ENCODE measurements at places on chromosomes 7 and 10.

- no peak for DNase-seq
Measured at GRCh38 chr10:69955211-69955805, 97.3 kb upstream of the MACROH2A2 start.

DNA sequence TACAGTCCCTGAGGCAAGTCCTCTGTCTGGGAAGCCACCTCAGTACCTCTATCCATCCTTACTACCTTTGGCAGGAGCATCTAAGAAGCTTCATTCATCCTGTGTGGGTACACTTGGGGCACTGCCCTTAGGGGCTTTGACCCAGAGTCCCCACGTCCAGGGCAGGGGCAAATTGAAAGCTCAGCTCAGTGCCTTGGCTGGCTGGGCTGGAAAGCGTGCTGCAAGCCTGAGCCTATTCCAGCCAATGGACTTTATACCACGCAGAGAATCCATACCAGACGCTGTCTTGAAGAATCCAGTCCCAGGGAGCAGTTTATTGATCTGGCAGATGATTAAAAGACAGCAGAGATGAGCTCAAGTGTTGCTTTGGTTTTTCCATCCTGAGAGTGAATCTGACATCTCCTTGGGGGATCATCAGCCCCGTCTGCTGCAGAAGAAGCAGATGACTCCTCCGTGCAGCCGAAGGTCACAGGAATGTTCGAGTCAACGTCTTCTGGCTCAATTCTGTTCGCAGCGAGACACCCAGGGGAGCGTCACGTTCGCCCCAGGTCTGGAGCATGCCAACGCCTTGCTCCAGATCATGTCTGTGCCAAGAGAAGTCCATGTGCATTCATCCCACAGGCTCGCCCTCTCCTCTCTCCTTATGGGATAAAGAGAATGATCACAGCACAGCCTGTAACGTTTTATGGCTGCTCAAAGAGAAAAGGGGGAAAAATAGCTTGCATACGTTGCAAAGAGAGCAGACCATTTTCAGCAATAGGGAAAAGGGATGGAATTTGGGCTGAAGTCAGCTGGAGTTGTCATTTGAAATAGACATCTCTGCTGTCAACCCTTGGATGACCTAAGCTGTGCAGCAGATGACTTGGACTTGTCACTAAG is 35.8 kb upstream of the LYZL1 start:
- DNase-seq, result no peak

DNA sequence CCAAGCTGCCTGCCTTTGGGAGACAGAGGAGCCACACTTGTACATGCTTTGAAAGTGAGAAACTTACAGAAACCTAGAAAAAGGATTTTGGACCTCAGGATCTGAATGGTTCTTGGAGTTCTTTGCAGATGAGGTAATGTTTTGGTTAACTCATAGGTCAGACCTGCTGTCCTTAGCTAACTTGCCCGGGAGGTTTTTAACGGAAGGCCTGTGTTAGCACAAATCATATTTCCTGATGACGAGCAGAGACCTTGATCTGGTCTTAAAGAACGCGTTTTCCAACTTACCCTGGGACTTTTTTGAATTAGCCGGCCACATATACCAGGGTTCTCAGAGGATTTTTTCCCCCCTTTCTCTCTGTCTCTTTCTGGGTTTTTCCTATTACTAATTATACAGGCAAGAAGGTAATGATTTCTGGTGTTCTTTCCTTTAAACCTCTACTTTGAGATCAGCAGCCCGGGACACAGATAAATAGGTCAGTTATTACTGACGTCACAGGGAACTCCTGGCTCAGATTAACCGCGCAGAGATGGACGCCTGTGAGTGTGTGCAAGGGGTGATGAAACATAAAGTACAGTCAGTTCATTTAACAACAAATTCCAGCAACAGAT is 101.7 kb upstream of the KLF6 start:
- no peak for DNase-seq

DNA sequence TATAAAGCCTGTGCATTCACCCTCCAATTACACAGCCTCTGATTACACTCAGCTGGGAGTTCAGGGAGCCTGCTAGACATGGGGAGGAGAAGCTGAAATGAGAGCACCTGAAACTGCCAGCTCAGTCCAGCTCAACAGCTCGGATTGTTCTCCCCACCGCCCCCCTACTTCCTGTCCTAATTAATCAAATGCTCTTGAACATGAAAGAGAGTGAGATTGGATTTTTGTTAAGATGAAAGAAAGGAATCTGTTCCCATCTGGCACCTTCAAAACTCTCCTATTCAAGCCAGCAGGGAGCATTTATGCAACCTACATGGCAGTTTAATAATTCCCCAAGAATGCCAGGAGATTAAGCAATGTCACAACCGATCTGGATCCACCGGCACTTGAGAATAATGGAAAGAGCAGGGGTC is 98.0 kb downstream of the NPSR1 start:
- no peak for DNase-seq

DNA sequence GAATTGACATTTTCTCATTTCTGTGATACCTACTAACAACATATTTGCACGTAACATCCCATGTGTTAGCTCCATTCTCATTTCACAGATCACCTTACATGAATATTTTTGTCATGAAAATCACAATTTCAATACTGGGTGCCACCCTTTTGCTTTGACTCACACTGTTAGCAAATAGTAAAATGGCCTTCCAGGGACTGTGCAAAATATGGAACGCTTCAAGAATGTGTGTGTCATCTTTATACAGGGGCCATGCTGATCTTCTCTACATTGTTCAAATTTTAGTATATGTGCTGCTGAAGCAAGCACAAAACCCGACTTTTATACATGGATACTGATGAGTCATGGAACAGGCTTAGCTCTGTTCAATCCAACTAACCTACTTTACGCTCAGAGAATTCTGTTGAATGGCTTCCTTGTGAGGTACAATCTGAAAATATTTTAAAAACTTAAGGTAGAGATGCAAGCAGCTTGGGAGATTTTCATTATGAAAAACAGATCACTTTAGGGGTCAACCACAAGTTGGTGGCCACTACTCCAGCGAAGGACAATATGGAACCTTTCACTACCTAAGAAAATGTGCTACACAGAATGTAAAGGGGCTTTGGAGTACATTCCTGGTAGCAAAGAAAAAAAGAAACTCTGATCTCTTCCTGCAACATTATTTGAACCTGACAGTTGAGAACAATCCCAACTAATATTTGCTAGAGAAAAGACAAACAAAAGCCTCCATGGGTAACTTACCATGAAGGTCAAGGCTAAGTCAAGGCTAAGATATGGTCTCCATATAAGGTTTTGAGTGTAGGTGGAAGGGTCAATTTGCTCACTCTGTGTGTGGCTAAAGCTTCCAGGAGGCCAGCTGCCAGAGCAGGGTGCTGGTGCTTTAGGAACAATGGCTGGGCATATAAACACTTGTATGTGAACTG is 11.9 kb downstream of the ANKRD26 start:
- no peak for DNase-seq

DNA sequence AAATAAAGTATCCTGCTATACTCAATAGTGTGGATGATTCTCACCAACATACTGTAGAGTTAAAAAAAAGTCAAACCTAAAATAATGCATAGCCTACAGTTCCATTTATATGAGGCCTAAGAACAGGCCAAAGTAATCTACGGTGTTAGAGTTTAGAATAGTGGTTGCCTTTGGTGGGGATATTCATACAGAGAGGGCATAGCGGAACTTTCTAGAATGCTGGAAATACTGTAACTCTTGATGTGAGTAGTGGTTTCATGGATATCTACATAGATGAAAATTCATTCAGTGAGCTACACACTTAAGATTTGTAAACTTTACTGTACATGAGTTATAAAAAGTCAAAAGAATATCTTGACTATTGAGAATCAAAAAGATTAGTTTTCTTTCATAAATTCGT is 349.9 kb upstream of the NFE2L3 start:
- DNase-seq, result no peak

DNA sequence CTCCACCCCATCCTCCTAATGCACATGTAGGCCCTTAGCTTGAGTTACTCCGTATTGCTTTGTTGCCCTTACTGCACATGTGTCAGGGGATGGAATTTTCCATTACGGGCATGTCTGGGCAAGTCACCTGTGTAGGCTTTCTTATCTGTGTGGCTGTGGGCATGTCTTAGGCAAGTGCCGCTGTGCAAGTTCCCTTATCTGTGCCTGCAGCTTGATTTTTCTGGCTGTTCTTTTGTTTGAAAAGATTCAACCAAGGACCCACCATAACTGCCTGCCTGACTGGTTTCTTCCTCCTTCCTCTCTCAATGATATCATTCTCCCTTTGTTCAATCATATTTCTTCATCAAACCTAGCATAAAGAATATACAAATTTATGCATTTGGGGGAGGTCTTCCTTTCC is 88.5 kb downstream of the AKR1D1 start:
- no peak for DNase-seq

GRCh38 chr7:70693686-70694433 is 438.1 kb upstream of the GALNT17 start:
- peak; percentile 7 for DNase-seq

Measured in stimulated activated CD4-positive, alpha-beta T cell treated with anti-CD3 and anti-CD28 coated beads, Interleukin-15, amount 100 ng/mL, for 1 hour (primary cell).